Hair follicular keratinocyte (primary cell): ENCODE measurements at places on chromosomes 12 and 14. TPM values are rescaled to one million over a fixed set of nuclear protein-coding genes. Genes with fewer than 3 reads are reported as not detected.

The PSME1 gene
- total RNA-seq = 167 and 202 TPM in 2 replicates

The MTA1 gene
- total RNA-seq = 46.4 and 46.8 TPM in 2 replicates

The FAM181A gene
- 0.80 TPM in 1 of 2 replicates, not detected in the other for total RNA-seq

The OLR1 gene
- 0.04 TPM in 1 of 2 replicates, not detected in the other for total RNA-seq

The BIN2 gene
- total RNA-seq = not detected in 2 replicates
